ENCODE measurements at places on chromosomes 5 and 9.

DNA sequence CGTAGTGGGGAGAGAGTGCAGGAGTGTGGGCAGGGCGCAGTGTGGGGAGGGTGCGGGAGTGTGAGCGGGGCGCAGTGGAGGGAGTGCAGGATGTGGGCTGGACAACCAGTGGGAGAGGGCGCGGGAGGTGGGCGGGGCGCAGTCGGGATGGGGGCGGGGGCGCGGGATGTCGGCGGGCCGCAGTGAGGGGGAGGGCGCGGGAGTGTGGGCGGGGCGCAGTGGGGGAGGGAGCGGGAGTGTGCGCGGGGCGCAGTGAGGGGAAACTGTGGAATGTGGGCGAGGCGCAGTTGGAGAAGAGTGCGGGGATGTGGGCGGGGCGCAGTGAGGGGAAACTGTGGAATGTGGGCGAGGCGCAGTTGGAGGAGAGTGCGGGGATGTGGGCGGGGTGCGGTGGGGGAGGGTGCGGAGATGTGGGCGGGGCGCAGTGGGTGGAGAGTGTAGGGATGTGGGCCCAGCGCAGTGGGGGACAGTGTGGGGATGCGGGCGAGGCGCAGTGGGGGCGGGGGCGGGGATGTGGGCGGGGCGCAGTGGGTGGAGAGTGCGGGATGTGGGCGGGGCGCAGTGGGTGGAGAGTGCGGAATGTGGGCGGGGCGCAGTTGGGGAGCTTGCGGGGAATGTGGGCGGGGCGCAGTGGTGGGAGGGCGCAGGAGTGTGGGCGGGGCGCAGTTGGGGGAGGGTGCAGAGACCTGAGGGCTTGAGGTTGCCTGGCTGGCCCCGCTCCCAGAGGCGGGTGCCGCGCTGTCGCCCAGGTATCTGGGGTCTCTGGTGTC, at the start of gene NXNL2:
TSS of gene NXNL2 (plus strand) at position 723 of the 770 bp plus-strand sequence. CDS start 257 bp downstream, outside the sequence.
- DNase-seq, result no peak

- DNase-seq, result no peak
Measured at GRCh38 chr5:126615286-126615685, 14.5 kb downstream of the PHAX start.

DNA sequence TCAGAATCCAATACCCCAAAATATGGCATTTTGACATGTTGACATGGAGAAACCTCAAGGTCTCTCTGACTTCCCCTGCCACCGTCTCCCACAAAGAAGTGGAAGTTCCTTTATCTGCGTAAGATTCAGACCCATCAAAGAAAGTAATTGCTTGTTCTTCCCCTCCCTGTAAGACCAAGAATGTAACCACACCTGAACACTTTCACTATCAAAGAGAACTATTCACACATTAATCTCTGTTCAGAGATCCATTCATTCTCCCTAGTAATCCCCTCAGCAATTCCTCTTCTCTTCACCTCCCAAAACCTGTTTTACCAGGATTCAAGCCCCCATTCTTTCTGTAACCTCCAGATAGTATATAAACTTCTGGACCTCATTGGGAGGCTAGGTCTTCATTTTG, 4.1 kb upstream of the SLC1A1 start:
- no peak for DNase-seq

DNA sequence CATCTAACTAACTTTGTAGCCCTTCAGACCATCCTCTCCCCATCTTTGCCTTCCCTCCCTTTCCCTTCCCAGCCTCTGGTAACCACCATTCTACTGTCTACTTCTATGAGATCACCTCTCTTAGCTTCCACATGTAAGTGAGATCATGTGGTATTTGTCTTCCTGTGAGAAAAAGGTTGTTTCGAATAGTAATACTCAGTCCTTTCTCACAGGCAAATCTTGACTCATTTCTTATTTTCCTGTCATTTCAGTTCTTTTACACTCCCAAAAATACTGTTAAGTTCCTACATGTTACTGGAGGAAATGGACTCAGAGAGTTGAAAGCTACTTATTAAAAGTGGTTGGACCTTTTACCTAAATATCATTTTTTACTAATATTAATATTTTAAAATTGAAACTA, 82.1 kb downstream of the SLF1 start:
- DNase-seq, result no peak

DNA sequence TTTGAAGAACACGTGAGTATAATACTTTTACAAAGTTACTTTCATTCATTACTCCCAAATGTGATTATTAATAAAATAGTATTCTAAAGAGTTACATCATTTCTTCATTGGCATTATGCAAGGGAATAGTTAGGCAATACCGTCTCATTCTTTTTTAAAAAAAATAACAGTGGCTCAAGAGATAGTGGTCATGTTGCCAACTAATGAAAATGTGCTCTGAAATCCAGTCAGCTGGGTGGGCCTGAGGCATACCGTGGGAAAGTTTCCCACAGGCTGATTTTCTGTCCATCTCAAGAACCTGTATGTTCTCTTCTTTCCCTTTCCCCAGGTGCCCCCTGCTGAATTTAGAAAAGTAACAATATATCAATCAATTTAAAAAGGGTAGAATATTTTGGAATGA, 40.8 kb upstream of the ROPN1L start:
- no peak for DNase-seq

- peak; percentile 46 for DNase-seq
Measured at GRCh38 chr9:127612939-127613582, 984 bp downstream of the STXBP1 start.

- no peak for DNase-seq
Measured at GRCh38 chr9:33220681-33221567, 19.0 kb upstream of the SPINK4 start.

DNA sequence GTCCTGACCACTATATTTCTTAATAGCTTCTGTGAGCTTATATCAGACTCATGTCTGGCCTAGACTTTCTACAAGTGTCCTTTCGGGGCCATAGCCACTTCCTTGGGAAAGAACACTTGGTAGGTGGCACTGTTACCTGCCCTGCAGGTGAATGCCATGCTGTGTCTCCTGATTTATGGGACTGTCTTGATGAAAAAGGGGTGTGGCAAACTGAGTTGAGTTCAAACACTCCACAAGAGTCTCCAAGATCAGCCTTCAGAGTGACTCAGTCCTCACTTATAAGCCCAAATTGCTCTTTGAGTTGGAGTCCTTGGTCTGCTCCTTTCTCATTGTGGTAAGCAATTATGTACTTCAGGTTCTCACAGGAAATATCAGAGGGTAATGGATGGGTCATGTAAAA, 9.9 kb upstream of the ANKHD1 start:
- no peak for DNase-seq

GRCh38 chr5:172575816-172576545, 65.1 kb upstream of the NEURL1B start:
- no peak for DNase-seq

- DNase-seq, result no peak
Measured at GRCh38 chr5:142618130-142618523, 67.8 kb downstream of the FGF1 start.

- no peak for DNase-seq
Measured at GRCh38 chr5:24804221-24804681, 159.5 kb upstream of the CDH10 start.

DNA sequence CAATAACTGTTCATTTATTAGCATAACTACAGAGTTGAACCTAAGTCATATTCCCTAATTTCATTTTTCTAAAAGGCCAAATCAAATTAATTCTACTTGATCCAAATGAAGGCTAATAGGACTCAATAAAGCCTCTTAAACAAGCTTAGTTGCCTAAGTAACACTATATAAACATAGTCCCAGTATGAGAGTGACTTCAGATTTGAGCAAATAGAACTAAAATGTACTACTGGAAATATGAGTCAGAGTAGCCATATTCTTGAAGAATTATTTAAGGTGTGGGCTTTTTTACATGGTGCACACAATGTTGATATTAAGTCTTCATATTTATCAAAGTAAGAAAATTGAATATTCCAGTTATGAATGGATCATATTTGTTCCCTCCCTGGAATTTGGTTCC, 872.3 kb downstream of the MAT2B start:
- no peak for DNase-seq

DNA sequence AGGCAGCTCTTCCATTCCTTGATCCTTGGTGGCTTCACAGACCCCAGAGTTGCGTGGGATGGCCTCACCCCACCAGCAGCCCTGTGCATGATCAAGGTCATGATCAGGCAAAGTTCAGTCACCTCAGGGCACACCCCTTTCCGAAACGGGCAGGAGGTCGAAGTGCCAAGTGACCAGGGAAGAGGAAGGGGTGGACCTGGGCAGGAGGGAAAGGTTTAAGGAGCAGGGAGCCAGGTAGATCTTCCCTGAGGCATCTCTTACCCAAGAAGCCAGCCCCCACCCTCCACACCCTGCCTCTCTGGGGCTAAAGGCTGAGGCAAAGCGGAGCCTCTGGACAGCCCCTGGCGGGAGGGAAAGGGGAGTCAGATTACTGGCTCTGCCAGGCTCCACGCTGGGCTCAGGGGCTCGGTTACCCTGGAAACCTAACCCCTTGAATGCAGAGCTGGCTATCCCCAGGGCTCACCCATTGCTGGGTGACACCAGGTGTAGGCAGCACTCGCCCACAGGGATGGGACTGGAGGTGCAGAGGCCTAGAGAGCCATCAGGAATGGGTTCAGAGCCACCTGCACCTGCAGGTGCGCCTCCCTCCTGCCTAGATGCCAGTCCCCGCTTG, 3.6 kb downstream of the MGAT4B start:
- no peak for DNase-seq

- DNase-seq, result peak; percentile 50
Measured at GRCh38 chr9:132732326-132733259, 62.3 kb downstream of the GTF3C4 start.

GRCh38 chr9:16254674-16255073, 615.8 kb downstream of the BNC2 start:
- no peak for DNase-seq

DNA sequence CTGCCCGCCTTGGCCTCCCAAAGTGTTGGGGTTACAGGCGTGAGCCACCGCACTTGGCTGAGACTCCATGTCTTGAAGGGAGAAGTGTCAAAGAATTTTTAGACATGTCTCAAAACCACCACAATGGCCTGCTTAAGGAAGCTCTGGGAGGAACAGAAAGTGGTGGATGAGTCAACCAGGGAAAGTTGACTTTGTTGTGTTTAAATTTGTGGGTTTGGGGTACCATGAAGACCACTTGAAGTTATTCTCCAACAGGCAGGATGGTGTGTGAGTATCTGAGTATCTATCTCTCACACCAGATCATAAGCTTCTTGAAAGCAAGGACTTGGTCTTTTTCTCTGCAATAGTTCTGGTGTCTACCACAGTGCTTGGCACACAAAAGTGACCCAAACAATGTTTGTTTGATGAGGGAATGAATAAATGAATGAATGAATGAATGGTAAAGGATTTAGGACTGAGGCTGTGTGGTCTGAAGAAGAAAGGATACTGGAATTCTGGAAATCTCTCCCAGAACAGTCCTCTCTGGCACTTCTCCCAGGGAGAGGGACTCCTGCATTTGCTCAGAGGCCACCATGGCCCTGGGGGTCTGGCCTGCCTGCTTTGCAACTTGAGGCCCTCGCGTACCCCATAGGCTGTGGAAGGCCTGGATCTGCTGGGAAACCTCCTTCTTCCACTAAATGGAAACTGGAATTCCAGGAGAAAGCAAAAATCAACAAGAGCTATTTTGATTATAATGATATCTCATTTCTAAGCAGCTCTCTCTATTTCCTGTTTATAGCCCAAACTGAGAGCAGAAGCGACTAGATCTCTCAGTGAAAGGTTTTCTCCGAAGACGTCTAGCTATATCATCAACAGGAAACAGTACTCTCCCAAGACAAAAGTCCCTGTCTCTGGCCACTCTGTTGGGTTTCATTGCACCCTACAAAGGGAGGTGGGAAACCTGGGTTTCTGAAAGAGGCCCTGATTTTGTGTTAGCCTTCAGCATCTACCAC, 187.9 kb downstream of the PALM2AKAP2 start:
- DNase-seq, result no peak

DNA sequence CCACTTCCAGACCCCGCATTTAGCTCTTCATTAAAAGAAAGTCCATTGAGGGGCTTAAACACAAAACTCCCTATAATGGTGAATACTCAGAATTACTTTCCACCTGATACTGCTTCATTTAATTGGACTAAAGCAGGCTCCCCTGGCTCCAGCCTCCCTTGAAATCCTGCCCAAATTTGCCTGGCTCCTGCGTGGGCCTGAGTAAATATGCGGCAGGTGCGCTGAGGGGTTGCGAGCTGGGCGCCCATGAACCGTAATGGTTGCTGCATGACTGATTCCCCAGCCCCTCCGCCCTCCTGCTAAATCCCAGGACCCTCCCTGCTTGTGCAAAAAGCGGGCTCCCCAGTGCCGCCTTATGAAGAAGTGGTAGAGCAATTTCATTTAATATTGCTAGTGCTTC, 639.7 kb downstream of the BNC2 start:
- no peak for DNase-seq

DNA sequence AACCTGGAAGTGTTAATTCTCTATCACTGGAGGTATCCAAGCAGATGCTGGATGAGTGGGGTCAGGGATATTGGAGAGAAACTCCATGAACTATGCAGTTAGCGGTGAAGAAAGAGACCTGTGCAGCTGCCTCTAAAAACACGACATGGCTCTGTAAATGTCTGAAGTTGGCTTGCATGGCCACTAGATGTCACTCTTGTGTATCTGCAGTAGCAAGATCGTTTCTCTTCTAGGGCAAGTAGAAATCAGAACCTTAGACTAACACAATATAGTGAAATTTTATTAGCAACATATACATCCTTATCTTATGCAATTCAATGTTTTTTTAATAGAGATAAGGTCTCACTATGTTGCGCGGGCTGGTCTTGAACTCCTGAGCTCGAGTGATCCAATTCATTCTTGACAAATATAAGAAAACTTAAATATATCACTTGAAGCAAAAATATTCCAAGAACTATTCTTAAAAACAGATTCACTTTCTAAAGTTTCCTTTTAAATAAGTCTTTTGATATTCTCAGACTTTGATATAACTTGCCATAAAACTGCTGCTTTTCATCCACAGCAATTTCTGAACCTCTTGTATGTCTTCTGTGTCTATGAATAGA, 2.9 kb downstream of the OR2S2 start:
- peak; percentile 39 for DNase-seq

DNA sequence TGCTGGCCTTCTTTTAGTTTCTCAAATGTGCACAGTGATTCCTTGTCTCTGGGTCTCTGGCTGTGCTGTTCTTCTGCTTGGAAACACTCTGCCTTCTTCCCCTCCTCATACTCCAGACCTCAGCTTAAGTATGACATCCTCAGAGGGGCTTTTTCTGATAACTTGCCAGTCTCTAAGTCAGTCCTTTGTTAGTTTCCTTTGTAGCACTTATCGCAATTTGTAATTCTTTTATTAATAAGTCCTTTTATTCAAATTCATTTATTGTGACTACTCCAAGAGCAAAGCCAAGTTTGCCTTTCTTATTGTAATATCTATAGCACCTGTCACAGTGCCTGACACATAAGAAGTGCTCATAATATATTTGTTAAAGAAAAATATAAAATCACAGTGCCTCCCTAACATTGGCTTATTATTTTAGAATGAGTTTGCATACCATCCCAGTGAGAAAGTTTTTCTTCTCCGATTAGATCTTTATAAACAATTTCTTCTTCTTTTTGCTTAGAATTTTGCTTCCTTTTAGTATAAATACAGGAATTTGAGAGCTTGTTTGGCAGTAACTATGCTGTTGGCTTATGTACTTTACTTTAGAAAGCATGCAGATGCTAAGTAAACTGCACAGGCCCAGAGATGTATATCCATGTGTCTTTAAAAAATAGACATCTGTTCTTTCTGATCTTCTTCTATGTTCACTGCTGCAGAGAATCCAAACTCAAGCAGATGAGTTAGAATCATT, 198.0 kb downstream of the GAS1 start:
- DNase-seq, result no peak

GRCh38 chr9:4068914-4069313, 231.0 kb downstream of the GLIS3 start:
- no peak for DNase-seq

GRCh38 chr9:95030920-95031642, 286.4 kb downstream of the FANCC start:
- DNase-seq, result no peak

- DNase-seq, result no peak
Measured at GRCh38 chr9:7546261-7546660, 253.3 kb downstream of the DMAC1 start.
